ENCODE measurements at places on chromosomes 13 and 19. TPM values are rescaled to one million over a fixed set of nuclear protein-coding genes. Genes with fewer than 3 reads are reported as not detected.

Gene SEMA6B
- total RNA-seq = 25.6 TPM

Gene PDX1
- not detected for total RNA-seq

Gene HIPK4
- total RNA-seq = 0.23 TPM

Gene TMPRSS9
- 0.27 TPM for total RNA-seq

Gene FGF21
- not detected for total RNA-seq

Gene CTU1
- total RNA-seq = 4.1 TPM

Gene ZNF665
- 9.2 TPM for total RNA-seq

Gene KLK15
- total RNA-seq = not detected

Gene USE1
- 24.0 TPM for total RNA-seq

Gene CPAMD8
- 5.4 TPM for total RNA-seq

Gene CCDC8
- total RNA-seq = 25.7 TPM

Gene WDR88
- not detected for total RNA-seq

Gene PLK5
- not detected for total RNA-seq

All from aorta (tissue), 5 donors.